ENCODE measurements at places on chromosomes 4 and X. TPM values are rescaled to one million over a fixed set of nuclear protein-coding genes. Genes with fewer than 3 reads are reported as not detected.

Gene NAT8L
- 0.66 TPM for total RNA-seq

Gene PDGFRA
- 178 TPM for total RNA-seq

Gene HTR2C
- total RNA-seq, result 0.44 TPM

Gene EGFL6
- total RNA-seq, result 7.7 TPM

Gene VCX3A
- total RNA-seq, result not detected

Gene SHROOM2
- 6.7 TPM for total RNA-seq

Gene OPRPN
- total RNA-seq, result not detected

Gene SH3BP2
- 25.4 TPM for total RNA-seq

Gene ADGRG2
- total RNA-seq, result not detected

Gene ARX
- not detected for total RNA-seq

Gene ARHGAP24
- 78.0 TPM for total RNA-seq

Gene SPANXN4
- not detected for total RNA-seq

Gene AIFM1
- 15.9 TPM for total RNA-seq

Gene LUZP4
- not detected for total RNA-seq
